Neural progenitor cell (in vitro differentiated cells): ENCODE measurements at places on chromosomes 16 and 17. TPM values are rescaled to one million over a fixed set of nuclear protein-coding genes. Genes with fewer than 3 reads are reported as not detected.

GRCh38 chr16:57125376-57125775 is 33.0 kb downstream of the CPNE2 start:
- DNase-seq, result no peak

- no peak for DNase-seq
Observed at GRCh38 chr16:29993903-29994599, 1.4 kb downstream of the HIRIP3 start.

GRCh38 chr16:10787304-10787703 is 31.3 kb downstream of the TVP23A start:
- peak; percentile 90 for DNase-seq

DNA sequence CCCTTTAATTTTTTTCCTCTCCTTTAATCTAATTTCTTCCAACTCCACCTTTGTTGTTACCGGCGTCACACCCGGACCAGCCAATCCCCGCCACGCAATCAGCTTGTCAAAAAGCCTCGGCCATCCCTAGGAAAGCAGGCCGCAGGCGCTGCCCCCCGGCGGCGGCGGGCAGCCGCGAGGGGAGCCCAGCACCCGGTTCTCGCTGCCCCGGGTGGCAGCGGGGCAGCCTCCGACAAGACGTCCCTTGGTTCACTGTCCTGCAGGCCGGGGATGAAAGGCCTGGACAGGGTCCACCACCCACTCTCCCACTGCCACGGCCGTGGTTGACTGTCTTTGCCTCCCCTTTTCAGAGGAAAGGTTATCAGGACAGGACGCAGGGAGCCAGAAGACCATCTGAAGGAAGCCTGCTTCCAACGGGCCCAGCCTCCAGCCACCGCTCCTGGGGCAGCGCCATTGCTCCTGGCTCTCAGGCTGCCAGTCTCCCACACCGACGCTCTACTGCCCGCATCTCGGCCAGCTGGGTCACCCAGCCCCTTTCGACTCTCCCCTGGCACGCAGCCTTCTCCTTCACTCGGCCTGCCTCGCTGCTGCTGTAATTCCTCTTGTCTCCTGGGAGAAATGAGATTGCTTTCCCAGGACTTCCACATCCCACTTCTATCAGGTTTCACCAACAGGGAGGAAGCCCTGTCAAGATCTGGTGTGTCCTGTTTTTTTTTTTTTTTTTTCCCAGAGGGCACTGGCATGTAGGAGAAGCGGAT is 2.8 kb upstream of the UBTF start:
- peak; percentile 84 for DNase-seq

The CA5A gene
- total RNA-seq, result not detected in 2 replicates

The CBX2 gene
- 53.5 and 155 TPM in 2 replicates for total RNA-seq

The RRAD gene
- total RNA-seq, result 0.12 and 0.24 TPM in 2 replicates

The COX6A2 gene
- total RNA-seq, result not detected in 2 replicates

The KRTAP9-2 gene
- total RNA-seq, result not detected in 2 replicates

The PHKG2 gene
- total RNA-seq, result 20.2 and 31.4 TPM in 2 replicates

The PIPOX gene
- total RNA-seq, result 3.7 and 8.8 TPM in 2 replicates
